ENCODE measurements at places on chromosomes 1 and 21. TPM values are rescaled to one million over a fixed set of nuclear protein-coding genes. Genes with fewer than 3 reads are reported as not detected.
A peak's percentile ranks its signal among the peaks of the same experiment; 100 is the strongest.

Gene VCAM1
- polyA plus RNA-seq, result not detected

DNA sequence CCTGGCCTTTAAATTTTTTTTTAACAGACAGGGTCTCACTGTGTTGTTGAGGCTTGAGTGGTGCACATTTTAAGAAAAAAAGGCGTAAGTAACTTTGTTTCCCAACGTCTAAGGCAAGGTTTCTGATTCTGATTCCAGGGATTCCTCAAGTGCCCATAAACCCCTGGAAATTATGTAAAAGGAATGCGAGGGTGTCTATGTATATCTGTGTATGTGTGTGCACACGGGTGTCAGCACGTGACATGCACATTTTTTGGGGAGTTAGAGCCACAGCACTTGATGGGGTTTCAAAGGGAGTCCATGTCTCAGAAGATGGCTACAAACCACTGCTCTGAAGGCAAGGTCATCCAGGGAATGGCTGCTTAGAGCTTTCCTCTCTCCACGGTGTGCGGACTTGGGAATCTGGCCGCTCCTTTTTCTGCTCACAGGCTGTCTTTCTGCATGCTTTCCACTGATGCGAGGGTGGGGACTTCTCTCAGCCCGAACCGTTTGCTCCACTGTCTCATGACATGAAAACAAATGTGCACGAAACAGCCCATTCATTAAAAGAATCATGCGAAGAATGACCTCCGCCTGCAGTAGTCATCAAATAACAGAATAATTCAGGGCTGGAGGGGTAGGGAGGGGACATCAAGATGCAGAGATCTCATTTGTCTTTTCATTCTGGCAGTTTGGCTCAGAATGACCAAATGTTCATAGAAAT is 18.7 kb upstream of the RERE start:
- no peak overlapping the region for H3K4me3 ChIP-seq
- H3K27me3 ChIP-seq, result no peaks in the 10 kb centered on the region
- H3K4me1 ChIP-seq, result peaks cover 33% of the 10 kb centered on the region
- DNase-seq, result no peak
- no peaks in the 10 kb centered on the region for H3K36me3 ChIP-seq

- H3K36me3 ChIP-seq, result no peaks in the 10 kb centered on the region
- H3K27ac ChIP-seq, result peak overlapping the region; percentile 63
- peak; percentile 99 for DNase-seq
Measured at GRCh38 chr1:12477936-12478611, 139.9 kb downstream of the DHRS3 start.

DNA sequence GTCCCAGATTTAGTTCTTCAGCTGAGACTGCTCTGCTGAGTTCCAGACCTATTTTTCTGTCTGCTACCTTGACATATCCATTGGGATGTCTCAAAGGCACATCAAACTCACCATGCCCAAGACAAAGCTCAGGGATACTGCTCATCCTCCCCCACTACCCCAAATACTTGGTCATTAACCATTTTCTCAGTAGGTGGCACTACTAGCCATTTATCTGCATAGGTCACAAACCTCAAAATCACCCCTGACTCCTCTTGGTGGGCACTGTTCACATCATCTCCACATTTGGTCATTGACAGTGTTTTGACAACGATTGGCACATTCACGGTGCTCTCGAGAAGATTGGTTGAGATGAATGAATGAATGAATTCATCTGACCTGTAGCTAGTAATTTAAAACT is 32.1 kb downstream of the CACNA1S start:
- H3K4me1 ChIP-seq, result no peaks in the 10 kb centered on the region
- no peaks in the 10 kb centered on the region for H3K36me3 ChIP-seq
- no peak overlapping the region for H3K4me3 ChIP-seq
- no peak overlapping the region for H3K27ac ChIP-seq
- H3K27me3 ChIP-seq, result peaks cover 4% of the 10 kb centered on the region
- no peak for DNase-seq

DNA sequence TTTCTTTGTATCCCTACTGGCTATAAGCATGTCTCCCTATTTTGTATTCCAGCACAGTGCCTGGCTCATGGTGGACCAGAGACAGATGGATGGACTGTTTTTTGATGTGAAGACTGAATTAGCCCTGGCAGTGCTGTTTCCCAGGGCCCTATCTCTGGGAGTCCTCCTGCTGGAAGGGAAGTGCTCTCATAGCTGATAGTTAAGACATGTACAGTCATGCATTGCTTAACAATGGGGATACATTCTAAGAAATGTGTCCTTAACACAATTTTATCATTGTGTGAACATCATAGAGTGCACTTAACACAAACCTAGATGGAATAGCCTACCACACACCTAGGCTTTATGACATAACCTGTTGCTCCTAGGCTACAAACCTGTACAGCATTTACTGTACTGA is 21.1 kb downstream of the TLCD4 start:
- DNase-seq, result no peak
- H3K4me3 ChIP-seq, result no peak overlapping the region
- H3K27me3 ChIP-seq, result no peaks in the 10 kb centered on the region
- no peaks in the 10 kb centered on the region for H3K36me3 ChIP-seq

DNA sequence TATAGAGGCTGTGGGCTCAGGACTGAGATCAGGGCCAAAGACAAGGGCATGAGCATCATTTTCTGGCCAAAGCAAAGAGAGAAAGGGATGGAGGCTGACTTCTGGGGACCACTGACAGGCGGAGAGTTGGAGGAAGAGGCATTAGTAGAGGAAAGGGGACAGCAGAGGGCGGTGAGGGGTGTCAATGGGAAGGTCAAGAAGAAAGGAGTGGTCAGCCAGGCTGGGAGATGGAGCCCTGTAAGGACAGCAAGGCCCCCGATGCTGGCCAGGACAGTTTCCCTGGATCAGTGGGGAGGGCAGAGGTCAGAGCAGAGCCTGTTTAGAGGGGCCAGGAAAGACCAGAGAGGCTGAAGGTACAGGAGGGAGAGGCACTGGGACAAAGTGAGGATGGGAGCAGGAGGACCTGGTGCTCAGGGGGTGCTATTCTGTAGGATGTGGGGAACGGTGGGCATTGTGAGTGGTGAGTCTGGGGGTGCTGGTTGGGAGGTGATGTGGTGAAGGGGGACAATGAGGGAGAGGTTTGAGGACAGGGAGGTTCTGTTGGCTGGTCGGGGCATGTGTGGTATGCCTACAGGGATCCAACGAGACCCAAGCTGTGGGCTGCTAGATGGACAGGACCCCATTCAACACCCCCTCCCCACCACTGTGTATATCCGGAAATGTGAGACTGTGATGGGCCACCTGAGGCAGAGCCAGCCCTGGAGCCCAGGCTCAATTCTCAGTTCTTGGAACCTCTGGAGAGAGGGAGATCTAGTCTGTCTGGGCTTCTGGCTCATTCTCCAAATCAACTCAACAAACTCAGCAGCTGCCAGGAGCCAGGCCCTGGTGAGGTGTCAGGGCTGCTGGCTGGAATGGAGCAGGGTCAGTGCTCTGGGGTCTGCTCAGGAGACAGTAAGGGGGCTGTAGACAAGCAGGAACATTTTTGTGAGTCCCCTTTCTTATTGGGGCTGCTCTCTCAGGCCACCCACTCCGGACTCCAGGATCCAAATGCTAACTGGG is 1.4 kb upstream of the FAM151A start:
- H3K27ac ChIP-seq, result no peak overlapping the region
- peaks cover 17% of the 10 kb centered on the region for H3K4me1 ChIP-seq
- DNase-seq, result no peak
- H3K4me3 ChIP-seq, result no peak overlapping the region

GRCh38 chr21:34724857-34725195 is 56.0 kb downstream of the CLIC6 start:
- no peak for DNase-seq
- no peak overlapping the region for H3K4me3 ChIP-seq
- H3K36me3 ChIP-seq, result no peaks in the 10 kb centered on the region
- no peak overlapping the region for H3K27ac ChIP-seq
- H3K4me1 ChIP-seq, result no peaks in the 10 kb centered on the region
- no peaks in the 10 kb centered on the region for H3K27me3 ChIP-seq

- DNase-seq, result no peak
- peaks cover 21% of the 10 kb centered on the region for H3K4me1 ChIP-seq
- H3K4me3 ChIP-seq, result no peak overlapping the region
- no peaks in the 10 kb centered on the region for H3K36me3 ChIP-seq
Measured at GRCh38 chr1:234936612-234937389, 191.8 kb downstream of the TOMM20 start.

DNA sequence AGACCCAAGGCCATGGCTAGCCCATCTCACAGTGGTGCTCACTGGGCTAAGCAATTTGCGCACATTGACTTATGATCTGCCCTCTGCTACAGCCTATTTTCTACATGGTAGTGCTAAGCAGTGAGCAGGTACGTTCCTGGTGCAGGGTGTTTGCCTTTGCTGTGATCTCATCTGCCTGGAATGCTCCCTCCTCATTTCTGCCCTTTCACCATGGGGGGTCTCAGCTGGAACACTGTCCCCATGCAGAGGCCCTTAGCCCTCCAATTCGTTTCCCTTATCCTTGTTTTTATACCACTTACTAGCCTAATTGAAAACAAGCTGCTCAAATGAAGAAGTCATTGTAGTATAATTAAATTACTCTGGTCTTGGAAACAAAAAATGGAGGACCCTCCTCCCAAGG is 2.0 kb upstream of the B3GALT5 start:
- no peak overlapping the region for H3K4me3 ChIP-seq
- no peak overlapping the region for H3K27ac ChIP-seq
- peaks cover 4% of the 10 kb centered on the region for H3K27me3 ChIP-seq
- no peaks in the 10 kb centered on the region for H3K4me1 ChIP-seq
- DNase-seq, result peak; percentile 1
